ENCODE measurements at places on chromosomes 12 and 14.

GRCh38 chr12:107369006-107369405, 275.7 kb upstream of the CRY1 start:
- DNase-seq = no peak

- DNase-seq = no peak
Measured at GRCh38 chr12:113329022-113329790, 5.7 kb downstream of the SLC8B1 start.

- no peak for DNase-seq
Measured at GRCh38 chr12:111209811-111210210, 159.1 kb downstream of the PHETA1 start.

DNA sequence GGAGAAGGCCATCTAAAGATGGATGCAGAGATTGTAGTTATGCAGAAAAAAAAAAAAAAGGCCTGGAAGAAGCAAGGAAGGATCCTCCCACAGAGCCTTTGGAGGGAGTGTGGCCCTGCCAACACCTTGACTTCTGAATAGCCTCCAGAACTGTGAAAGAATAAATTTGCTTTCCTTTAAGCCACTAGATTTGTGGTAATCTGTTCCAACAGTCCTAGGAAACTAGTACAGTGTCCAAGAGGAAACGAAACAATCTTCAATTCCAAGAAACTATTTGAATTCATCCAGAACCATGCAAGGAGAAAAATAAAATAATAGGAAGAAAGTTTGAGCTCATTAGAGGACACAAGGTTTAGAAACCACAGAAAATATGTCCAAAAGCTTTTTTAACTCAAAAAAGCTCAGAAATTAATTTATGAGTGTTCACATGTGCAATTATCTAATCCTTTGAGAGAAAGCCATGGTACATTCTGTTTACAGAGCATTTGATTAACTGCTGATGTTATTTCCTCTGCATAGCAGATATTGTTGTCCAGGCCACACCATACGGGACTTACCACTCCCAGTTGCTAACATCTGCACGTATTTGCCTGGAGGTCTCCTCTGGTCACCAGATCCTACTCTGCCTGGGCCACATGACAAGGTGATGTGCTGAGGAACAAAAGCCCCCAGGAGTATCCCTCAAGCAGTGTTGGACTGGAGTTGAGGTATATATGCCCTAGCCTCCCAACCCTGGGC, 30.0 kb upstream of the STAB2 start:
- DNase-seq = no peak

DNA sequence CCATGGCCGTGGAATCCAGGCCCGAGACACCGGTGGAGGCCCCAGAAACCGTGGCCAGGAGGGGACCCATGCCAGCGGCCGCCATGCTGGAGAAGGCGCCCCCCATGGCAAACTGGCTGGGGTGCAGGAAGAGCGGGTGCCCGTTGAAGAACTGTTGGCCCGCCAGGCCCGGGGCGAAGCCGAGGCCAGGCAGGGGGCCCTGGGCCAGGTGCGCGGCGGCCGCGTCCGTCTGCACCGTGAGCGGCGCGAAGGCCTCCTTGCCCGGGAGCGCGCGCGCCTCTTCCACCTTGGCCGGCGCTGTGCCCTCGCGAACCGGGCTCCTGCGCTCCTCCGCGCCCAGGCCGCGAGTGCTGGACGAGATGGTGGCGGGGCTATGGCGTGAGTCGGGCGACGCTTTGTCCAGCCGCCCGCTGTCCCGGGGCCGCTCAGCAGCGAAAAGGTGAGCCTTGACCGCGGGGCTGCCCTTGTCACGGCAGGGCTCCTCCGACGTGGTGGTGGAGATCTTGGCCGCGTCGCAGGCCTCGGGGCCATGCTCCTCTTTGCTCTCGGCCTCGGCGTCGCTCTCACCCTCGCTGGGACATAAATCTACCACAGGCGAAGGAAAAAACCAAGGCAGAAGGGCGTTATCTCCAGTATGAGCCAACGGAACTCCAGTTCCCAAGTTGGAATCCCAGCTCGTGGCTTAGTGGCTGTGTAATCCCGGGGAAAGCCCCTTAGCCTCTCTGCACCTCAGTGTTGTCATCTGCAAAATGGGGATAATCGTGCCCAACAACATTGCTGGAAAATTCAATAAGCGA, 9.5 kb downstream of the TBX3 start:
- DNase-seq = no peak

DNA sequence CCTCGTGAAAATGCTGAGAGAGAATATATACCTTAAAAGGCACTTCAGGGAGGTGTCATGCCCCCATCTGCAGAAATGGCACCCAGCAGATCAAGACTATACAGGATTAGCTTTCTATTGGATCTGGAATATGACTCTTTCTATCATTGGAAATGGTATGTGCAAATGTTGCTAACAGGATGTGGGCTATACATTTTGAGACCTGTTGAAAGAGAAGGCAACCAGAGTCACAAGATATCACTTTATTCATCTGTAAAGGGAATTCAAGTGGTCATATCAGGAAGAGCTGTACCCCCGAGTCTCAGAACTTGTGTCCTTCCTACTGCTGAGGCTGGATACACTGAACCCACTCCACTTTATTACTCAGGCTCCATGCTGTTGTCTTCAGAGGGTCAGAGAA, 46.1 kb upstream of the FRMD6 start:
- no peak for DNase-seq

DNA sequence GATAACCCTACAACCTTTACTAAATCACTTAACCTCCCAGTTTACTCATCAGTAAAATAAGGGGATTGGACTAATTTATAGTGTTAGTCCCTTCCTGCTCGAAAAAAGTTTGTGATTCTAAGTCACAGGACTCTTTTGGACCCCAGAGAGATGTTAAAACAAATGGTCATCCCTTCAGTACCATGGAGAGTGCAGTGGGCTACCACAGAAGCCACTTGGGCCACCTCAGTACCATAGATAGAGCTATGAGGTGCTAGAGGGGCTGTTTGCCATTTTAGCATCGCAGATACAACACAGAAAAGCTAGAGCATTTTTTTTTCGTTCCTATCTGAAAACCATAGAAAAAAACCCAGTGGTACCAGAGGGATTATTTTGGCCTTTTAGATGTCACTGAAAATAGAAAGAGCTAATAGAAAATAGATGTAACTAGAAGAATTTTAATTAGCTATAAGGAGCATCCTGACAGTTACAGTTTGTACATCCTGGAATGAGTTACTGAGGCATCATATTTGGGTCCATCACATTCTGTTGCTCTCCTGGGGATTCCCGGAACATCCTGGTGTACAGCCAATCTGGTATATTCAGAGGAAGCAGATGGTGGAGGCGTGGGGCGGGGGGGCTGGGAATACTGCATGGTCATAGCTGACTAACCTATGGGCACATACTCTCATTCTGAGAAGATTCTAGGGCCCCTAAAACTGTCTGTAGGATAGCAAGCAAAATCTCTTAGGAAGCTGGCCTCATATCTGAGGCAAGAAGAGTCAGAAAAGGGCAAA, 2.8 kb downstream of the ZNF219 start:
- DNase-seq = no peak

GRCh38 chr14:88013750-88014349, 8.9 kb downstream of the GPR65 start:
- peak; percentile 40 for DNase-seq

GRCh38 chr12:76746516-76746915, 17.4 kb upstream of the ZDHHC17 start:
- no peak for DNase-seq

GRCh38 chr12:83826112-83826511, 1086.5 kb downstream of the SLC6A15 start:
- peak; percentile 8 for DNase-seq

- peak; percentile 61 for DNase-seq
Measured at GRCh38 chr14:88189417-88190191, 133.5 kb downstream of the KCNK10 start.

- no peak for DNase-seq
Measured at GRCh38 chr14:51533160-51533559, 118.5 kb upstream of the FRMD6 start.

GRCh38 chr12:52070185-52070925, 577 bp downstream of the ATG101 start:
- DNase-seq = no peak

DNA sequence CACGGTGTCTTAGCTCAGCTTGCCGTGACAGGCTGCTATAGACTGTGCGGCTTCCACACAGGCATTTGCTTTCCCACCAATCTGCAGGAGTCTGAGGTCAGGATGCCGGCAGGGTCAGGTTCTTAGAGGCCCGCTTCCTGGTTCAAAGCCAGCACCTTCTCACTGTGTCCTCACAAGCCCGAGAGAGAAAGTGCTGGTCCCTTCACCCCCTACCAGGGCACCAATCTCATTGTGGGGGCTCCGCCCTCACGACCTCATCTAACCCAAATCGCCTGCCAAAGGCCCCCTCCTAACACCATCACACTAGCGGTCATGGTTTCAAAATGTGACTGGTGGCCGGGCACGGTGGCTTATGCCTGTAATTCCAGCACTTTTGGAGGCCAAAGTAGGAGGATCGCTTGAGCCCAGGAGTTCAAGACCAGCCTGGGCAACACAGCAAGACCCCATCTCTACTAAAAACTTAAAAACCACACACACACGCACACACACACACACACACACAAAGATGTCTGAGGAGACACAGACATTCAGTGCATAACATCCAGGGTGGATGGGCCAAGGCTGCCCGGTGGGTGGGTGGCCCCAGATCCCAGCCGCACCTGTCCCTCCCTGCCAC, 26.8 kb downstream of the MMP17 start:
- DNase-seq = no peak

GRCh38 chr12:56626701-56627100, 3.4 kb downstream of the BAZ2A start:
- no peak for DNase-seq

DNA sequence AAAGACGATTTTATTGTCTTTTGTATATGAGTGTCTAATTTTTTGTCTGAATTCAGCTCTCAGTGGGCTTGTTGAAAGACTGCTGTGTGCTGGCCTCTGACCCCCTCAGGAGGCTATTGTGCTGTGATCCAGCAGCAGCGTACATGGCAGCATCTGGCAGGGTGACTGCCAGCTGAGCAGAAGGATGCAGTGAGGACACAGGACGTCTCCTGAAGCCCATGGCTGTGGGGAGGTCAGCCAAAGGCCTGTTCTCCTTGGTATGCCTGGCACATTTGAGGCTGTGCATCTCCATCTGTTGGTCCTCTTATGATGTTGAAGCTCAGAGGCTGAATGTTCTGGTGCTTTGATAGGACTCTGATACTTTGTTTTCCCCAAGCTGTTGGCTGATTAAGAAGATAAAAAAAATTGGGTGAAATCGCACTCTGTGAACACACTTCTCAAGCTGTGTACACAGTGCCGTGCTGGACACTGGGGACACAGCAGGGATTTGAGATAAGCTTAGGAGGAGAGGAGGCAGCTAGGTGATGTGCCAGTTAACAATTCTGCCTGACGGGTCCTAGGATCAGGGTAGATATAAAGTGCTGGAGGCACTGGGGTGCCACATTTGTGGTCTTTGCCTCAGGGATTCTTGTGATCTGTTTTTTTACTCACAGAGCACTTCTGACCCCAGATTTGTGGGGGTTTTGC, 37.5 kb downstream of the EID3 start:
- DNase-seq = no peak

DNA sequence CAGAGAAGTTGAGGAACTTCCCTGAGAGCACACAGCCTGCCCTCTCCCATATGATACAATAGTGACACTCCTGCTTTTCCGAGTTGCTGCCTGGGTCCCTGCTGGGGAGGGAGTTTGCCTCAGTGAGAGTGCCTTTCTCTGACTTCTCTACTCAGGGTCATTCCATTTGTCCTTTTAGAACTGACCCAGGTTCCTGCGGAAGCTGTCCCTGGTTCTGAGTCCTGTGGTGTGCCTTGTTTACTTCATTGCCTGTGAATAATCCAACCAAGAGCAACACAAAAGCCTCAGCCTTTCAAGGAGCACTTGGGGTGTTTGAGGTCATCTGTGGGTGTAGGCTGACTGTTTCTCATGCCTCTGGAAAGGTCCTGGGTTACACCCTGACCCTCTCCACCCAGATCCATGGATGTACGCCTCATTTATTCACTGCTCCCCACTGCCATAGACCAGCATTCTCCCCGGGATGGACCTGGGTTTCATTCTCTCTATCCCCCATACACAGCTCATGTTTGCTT, 13.6 kb downstream of the SERPINA1 start:
- no peak for DNase-seq

DNA sequence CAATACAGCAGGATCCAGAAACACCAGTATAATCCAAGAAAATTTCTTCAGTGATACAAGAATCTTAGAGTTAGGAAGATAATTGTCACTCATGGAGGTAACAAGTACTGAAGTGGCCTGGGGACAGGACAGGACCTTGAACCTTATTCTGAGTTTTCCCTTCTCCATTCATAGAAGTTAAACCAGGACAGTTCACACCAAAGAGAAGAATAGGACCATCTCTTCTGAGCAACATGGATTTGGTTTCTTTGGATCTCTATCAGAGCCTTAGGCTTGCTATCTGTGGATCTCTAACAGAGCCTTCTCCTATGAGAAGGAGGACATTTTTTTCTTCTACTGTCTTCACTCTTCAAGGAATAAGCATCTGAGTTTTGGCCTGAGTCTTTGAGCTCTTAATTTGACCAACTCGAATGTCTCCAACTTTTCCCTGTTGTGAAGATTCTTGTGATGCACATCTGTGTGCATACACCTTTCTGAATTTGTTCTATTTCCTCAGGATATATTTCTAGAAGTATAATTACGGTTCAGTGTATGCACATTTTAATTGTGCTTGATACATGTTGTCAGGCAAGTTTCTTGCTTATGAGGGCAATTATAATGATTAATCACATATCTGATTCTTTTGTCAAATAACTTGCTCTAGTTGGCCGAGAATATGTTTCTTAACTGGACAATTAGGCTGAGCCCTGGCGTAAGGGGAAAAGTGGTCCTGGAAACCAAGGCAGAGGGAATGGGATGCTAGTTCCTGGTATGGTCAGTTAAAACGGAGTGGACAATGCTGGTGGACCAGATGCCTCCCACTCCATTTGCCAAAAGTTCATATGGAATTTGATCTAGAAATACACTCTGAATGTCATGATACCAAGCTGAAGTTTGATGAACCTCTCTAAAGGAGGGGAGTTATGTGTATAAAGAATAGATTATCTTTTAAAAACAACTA, 6.6 kb downstream of the KRT6A start:
- no peak for DNase-seq

GRCh38 chr12:70982991-70983390, 62.5 kb upstream of the PTPRR start:
- no peak for DNase-seq

- no peak for DNase-seq
Measured at GRCh38 chr12:84508851-84509260, 403.7 kb downstream of the SLC6A15 start.

Measured in stimulated activated CD4-positive, alpha-beta T cell treated with anti-CD3 and anti-CD28 coated beads, Interleukin-4, amount 100 ng/mL, for 24 hours (primary cell).